Activated naive CD4-positive, alpha-beta T cell treated with anti-CD3 and anti-CD28 coated beads, Interleukin-2, amount 50 U/mL, for 16 hours (primary cell): ENCODE measurements at places on chromosomes 11 and 22.

GRCh38 chr22:24231706-24232105 lies 13.2 kb downstream of the GGT5 start:
- no peak for DNase-seq

- DNase-seq: no peak
These were observed 95.5 kb downstream of the SPON1 start for GRCh38 chr11:14058061-14058460.

DNA sequence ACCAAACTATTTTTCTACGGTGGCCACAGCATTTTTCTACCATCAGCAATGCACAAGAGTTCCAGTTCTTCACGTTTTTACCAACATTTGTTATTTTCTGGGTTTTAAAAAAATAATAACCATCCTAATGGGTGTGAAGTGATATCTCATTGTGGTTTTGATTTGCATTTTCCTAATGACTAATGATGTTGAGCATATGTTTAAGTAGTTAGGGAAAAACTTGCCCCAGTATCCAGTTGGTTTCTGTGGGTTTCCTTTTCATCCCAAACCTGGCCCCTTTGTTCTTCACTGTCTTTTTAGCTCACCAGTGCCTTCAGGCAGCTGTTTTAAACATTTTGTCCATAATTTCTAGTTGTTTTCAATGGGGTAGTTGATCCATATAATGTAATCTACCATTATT lies 14.7 kb upstream of the PTS start:
- no peak for DNase-seq

DNA sequence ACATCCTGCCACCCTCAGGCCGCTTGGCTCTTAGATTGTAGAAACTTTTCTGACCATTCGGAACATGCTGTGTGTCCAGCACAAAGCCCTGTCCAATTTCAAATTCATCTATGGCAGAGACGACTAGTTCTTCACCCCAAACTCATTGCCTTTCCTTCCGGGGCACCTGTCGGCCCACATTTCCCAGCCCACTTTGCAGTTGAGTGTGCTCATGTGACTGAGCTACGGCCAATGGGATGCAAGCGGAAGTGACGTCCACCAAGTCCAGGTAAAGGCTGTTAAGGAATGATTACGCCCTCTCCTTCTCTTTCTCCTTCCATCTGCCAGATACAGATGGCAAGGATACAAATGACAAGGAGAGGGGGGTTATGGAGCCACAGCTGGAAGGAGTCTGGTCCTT lies 32.5 kb downstream of the SYT13 start:
- DNase-seq: no peak

DNA sequence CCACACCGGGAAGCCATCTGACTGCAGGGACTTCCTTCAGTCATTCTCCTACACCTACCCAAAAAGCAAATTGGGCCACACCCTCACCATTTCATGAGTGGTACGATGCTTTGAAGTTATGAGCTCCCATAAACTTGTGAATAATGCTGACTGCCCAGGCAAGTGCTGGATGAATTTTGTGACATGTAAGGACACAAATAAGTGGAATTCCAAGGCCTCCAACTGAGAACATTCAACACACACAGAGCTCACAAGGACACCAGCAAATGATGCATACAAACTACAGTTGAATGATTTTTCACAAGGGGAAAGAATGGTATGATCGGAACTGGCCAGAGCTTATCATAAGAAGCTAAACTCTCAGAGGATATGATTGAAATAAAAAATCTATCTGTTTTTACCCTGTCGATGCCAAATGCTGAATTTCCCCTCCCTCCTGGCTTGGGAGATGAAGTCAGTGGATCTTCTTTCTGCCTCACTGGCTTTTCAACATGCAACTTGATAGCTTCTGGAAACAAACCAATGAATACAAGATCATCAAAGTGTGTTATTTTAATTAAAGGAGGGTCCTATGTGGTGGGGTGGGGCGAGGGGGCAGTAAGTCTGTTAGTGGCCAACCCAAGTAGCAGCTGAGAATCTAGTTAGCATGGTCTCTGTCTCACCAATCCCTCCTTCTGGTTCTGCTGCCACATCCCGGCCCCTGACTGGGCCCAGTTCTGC lies 123.8 kb downstream of the WT1 start:
- DNase-seq: no peak

- peak; percentile 73 for DNase-seq
These were observed 799 bp downstream of the CCDC88B start for GRCh38 chr11:64340671-64341335.

DNA sequence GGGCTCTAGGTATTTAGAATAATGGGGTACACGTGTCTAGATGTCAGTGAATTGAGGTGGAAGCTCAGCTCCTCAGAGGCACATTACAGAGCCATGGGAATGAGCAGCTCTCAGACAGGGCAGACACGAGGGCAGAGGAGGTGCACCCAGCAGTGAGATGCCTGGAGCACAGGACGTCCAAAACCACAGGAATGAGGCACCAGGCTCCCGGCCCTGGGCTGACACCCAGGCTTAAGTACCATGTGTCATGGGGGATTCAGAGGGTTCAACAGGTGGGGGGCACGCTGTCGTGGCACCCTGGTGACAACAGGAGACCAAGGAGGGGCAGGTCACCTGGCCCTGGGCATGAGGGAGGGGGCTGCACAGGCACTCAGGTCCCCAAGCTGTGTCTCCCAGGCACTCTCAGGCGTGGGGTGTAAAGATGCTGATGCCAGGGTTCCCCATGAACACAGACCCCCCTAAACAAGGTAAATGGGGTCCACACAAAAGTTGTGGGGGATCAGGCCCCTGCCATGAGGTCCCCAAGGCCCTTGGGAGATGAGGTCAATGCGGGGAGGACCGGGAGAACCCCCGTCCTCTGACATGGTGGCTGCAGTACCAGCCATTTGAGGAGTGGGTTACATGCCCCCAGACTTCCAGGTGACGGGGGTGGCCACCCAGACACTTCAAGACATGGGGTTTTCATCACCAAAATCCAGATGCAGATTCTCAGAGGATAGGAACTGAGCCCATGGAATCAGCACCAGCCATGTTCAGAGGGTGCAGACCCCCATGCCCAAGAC lies 5.6 kb upstream of the SYT8 start:
- no peak for DNase-seq

DNA sequence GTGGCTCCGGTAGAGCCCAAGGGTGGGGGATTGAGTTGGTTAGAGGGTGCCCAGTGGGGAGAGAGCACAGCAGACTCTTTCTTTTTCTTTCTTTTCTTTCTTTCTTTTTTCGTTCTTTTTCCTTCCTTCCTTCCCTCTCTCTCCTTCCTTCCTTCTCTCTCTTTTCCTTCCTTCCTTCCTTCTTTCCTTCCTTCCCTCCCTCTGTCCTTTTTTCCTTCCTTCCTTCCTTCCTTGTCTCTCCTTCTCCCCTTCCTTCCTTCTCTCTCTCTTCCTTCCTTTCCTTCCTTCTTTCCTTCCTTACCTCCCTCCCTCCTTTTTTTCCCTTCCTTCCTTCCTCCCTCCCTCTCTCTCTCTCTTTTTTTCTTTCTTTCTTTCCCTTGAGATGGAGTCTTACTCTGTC lies 4.8 kb upstream of the ALX4 start:
- DNase-seq: no peak

- no peak for DNase-seq
These were observed 58.7 kb upstream of the SLN start for GRCh38 chr11:107770551-107770951.

- DNase-seq: no peak
These were observed 87.7 kb upstream of the BARX2 start for GRCh38 chr11:129287920-129288319.

DNA sequence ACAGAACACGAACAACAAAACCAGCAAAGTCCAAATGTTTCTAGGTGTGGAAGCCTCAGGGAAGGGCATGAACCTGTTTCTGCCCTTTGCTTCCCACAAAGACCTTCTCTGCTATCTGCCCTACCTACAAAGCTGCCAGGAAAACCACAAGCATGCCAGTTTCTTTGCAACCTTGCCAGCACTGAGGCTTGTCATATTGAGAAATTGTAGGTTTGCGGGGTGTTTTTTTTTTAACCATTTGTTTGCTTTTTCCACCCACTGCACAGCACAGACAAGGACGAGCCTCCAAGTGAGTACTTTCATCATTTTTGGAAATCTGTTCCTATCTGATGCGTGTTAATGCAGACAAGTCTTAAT lies 12.8 kb downstream of the PARVG start:
- no peak for DNase-seq

DNA sequence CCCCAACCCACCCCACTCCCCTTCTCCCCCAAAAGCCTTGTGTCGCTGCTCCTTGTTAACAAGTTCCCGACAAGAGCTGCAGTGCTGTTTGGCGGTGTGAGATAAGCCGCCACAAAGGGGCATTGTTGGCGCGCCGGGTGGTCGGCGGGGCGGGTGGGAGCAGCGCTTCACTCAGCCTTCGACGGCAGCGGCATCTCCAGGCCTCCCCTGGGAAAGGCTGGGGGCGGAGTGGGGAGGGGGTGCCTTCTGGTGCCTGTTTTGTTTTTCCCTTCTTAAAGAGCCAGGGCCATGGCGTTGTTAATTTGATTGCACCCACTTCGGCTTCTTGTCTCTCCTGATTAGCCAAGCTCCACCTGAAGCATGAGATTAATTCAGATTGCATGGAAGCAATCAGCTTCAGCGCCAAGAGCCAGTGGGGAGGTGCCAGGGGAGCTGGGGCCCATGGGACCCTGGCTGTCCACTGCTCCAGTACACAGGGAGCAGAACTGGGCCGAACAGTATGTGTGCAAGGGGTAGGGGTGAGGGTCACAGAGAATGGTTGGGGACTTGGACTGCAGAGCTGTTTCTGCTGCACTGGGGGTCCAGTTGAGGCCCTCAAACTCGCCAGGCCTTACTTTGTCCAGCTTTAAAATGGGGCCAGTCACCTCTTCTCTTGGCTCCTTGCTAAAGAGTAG lies 165.1 kb downstream of the CEP164 start:
- DNase-seq: no peak

- DNase-seq: no peak
These were observed 17.1 kb downstream of the MIAT start for GRCh38 chr22:26674211-26675190.

GRCh38 chr11:116715383-116715782 lies 57.4 kb downstream of the BUD13 start:
- DNase-seq: no peak

DNA sequence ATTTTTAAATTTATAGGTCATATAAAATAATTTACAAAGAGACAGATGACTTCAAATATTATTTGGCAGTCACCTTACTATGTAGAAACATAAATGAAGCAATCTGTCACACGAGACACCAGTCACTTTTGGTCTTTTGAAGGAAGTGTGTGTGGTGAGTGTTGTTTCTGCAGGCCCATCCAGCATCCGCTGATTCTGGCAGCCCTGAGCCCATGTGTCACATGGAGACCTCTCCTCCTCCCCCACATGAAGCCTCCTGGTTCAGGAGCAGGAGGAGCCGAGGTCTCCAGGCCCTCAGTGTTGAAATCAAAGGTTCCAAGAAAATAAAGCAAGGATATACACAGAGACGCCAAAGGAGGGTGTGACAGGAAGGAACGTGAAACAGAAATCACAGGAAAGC lies 60.1 kb downstream of the ARFGAP3 start:
- no peak for DNase-seq

- DNase-seq: no peak
These were observed 1.1 kb downstream of the SLC25A1 start for GRCh38 chr22:19177164-19178064.

GRCh38 chr11:3011891-3012885 lies 20.1 kb upstream of the NAP1L4 start:
- DNase-seq: no peak

- DNase-seq: no peak
These were observed 205.1 kb downstream of the SNX19 start for GRCh38 chr11:130711193-130711592.

GRCh38 chr22:37260901-37261336 lies 16.9 kb upstream of the RAC2 start:
- DNase-seq: peak; percentile 62

- DNase-seq: peak; percentile 1
These were observed 12.3 kb upstream of the GNAZ start for GRCh38 chr22:23058063-23058462.

DNA sequence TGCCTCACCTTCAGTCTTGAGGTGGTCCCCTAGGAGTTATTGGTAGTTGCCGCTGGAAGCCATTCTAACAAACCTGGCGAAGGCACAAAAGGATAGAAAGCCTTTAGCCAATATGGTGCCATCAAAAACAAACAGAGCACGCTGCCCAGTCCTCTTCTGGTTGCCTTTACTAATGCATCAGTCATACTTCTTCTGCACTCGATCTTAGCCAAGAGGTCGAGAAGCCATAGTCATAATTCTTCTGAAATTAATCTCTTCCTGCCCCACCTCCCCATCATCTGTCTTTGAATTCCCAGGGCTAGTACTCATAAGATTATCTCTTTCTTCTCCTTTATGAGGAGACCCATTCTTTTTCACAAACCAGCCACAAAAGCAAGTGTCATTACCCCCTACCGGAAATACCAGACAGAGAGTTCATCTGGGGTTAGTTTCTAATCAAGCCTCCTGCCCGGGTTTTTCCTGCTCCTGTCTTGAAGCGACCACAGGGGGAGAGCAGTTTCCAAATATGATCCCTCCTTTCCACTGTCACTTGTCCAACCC lies 21.4 kb upstream of the EHF start:
- DNase-seq: no peak

DNA sequence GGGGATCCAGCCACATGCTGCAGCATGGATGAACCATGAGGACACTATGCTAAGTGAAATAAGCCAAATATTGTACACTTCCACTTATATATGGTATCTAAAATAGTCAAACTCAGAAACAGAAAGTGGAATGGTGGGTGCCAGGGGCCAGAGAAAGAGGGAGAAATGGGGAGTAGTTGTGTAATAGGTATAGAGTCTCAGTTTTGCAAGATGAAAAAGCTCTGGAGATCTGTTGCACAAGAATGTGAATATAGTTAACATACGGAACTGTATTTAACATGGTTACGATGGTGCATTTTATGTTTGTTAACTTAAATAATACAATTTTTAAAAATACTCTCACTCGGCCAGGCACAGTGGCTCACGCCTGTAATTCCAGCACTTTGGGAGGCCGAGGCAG lies 21.2 kb downstream of the GDPD5 start:
- DNase-seq: no peak

- no peak for DNase-seq
These were observed 54.1 kb upstream of the WNT7B start for GRCh38 chr22:46031066-46031465.

DNA sequence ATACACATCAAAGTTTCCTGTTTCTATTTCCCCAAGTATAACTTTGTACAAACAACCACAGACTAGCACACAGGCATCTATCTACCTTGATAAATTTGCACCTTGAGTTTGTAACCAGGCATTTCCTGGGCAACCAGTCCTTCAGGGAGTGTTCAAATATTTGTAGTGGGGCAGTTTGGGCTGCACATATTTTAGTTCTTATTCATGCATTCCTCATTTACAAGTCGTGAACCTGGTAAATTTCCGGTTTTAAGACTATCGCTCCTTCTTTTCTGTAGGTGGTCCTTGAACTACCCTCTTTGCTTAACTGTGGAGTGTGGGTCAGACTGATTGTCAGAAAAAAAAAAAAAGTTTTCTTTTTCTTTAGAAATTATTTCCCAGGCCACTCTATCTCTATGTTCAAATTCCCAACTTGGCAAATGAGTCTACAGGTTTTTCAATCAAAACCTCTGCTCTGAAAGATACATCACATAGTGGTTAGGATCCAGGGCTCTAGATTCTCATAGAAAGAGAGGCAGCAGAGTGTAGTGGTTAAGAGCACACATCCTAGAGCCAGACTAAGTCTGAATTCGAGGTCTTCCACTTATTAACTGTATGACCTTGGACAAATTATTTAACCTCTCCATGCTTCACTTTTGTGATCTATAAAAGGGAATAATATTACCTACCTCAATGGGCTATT lies 201.5 kb downstream of the SOX6 start:
- DNase-seq: no peak

GRCh38 chr11:93573184-93573583 lies 30.0 kb upstream of the SMCO4 start:
- DNase-seq: no peak
